ENCODE measurements at places on chromosomes 11 and 22.

DNA sequence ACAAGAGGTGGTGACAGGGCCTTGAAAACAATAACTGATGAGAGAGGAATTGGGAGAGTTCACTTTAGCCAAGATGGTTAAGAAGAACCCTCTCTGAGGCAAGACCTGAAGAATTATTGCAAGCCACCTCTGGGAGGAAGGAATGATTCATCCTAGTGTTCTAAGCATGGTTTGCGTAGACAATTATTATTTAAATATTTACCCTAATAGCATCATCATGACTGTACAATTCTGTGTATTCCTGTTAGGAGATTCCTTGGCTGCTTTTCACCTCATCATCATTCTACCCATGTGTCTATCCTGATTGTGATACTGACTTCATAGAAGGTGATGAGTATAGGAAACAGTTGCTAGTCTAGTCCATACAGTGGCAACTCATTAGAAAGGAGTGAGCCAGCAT lies 264.4 kb downstream of the DDX10 start:
- DNase-seq, result peak; percentile 93

DNA sequence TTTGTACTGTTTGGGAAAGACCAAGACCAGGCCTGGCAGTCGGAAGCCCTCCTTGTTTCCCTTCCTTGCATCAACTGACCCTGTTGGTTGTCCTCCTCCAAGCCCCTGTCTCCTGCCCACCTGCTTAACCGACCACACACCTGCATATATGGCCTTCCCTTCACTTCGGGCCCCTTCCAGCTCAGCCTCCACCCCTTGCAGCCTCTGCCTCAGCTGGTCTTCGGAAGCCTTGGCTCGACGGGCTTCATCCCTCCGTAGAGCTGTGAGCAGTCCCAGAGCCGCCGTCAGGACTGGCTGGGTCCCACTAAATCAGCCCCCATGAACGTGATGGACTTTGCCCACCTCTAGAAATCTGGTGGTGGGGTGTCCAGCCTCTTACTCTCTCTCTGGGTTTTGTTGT lies 8.4 kb downstream of the NHERF4 start:
- no peak for DNase-seq

GRCh38 chr11:12206529-12206928 lies 96.1 kb downstream of the MICAL2 start:
- no peak for DNase-seq

GRCh38 chr22:22587577-22588188 lies 28.6 kb upstream of the PRAME start:
- DNase-seq, result no peak

DNA sequence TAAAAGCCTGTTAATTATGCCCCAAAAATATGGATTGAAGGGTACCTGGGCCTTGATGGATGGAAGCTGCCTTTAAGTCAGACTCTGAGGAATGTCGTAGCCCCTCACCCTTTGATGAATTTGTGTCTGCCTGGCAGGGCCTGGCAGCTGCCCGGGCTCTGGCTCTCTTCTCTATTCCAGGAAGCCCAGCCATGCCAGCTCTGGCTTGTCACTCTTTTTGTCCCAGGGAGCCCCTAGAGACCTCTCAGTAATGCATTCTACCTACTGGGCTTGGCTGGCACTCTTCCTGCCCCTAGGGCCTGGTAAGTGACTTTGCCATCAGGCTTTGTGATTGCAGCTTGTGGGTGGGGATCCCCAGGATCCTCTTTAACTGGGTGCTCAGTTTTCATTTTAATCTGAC lies 103.8 kb downstream of the GRIK4 start:
- no peak for DNase-seq

DNA sequence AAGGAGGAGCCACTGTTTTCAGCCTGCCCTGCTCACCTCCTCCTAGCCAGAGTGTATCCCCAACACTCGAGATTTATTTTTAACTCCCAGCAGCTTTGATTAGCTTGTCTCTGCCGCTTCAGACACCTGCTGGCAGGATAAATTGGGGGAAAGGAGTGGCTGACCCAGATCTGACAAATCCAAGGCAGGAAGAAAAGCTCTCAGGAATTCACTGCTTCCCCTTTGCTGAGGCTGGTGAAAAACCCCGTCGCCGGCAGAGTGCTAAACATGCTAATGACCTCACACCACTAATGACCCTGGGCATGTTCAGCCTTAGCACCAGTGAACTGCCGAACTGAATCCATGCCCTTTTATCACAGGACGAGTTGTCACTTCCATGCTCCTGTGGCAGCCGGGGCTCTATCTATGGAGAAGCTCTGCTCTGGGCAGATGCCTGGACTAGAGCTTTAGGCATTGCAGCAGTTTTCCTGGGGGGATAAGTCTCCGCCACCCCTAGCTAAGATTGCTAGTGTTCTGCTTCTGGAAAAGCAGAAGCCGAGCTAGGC lies 52.2 kb downstream of the FEZ1 start:
- no peak for DNase-seq

- no peak for DNase-seq
Measured at GRCh38 chr22:47452184-47452583, 689.7 kb downstream of the TBC1D22A start.

GRCh38 chr22:48896766-48897644 lies 930.7 kb downstream of the BRD1 start:
- no peak for DNase-seq

GRCh38 chr11:133901999-133902398 lies 54.8 kb downstream of the IGSF9B start:
- DNase-seq, result no peak

DNA sequence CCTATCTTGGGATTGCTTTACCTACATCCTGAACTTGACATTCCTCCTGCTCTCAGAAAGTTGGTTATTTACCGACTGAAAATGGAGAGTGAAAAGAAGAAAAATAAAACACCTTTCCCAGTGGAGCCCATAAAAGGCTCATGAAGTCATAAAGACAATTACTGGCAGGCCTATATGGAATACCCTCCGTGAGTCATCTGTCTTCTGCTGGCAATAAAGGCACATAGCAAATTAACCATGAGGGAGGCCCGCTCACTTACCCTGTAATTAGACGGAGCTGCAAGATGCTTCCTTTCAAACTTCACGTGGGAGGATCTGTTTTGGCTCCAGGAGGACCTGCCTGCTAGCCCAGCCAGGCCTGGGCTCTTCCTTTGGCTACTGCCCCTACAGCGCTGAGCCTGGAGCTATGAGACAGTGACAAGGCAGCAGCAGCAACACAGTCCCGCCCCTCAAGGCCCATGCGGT lies 540.4 kb downstream of the BUD13 start:
- no peak for DNase-seq

DNA sequence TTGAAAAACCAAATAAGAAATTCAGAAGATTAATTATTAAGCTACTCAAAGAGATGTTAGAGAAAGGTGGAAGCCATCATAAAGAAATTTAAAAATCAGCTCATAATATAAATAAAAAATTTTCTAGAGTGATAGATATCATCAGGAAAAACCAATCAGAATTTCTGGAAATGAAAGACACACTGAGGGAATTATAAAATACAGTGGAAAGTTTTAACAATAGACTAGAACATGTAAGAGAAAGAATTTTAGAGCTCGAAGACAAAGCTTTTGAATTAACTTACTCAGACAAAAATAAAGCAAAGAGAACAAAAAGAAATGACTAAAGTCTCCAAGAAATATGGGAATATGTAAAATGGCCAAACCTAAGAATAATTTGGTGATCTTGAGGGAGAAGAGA lies 1926.9 kb upstream of the RAG2 start:
- no peak for DNase-seq

DNA sequence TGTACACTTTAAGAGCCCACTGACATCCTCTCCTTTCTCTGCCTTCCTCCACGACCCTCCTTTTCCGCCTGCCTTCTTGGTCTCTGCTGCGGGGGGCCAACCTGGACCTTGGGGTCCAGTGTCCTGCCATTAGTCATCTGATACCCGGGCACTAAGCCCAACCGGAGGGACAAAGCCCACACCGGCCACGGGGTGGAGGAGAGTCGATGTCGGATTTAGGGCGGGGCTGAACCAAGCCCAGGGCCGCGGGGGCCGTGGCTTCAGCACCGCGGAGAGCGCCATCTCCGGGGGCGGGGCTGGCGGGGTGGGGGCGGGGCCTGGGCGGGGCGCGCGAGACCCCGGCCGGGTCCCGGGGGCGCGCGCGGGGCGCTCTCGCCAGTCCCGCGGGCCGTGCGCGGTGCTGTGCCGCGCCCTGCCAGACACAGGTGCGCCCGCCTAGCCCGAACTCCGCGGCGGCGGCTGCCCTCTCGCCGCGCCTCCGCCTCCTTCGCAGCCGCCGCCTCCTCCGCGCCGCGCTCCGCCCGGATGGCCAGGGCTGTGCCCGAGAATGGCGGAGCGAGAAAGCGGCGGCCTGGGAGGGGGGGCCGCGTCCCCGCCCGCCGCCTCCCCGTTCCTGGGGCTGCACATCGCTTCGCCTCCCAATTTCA lies at the start of gene MAPK8IP1:
Gene MAPK8IP1, plus strand, starts transcription at position 378 of the 647 bp plus-strand sequence. Its CDS starts 170 bp downstream, at position 548.
- DNase-seq, result no peak

DNA sequence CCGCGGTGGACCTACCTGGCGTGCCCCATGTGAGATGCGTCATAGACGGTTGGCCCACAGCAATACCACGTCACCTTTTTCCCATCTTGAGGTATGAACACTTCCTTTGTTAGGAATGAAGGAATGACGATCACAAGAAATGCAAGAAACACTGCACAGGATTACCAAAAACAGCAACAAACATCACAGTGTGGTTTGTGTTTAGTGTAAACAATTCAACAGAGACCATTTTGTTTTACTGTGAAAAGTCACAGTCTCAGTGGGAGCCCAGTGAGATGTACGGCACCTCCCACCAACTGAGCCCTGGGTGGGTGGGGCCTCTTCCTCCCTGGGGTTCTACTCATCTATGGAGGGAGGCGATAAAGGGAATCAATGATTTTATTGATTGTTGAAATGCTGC lies 16.3 kb downstream of the CARS1 start:
- DNase-seq, result no peak

- no peak for DNase-seq
Measured at GRCh38 chr11:130776061-130776419, 140.2 kb downstream of the SNX19 start.

- no peak for DNase-seq
Measured at GRCh38 chr11:101459020-101459419, 124.8 kb downstream of the TRPC6 start.

GRCh38 chr22:38214302-38215056 lies 12.7 kb downstream of the MAFF start:
- peak; percentile 46 for DNase-seq

DNA sequence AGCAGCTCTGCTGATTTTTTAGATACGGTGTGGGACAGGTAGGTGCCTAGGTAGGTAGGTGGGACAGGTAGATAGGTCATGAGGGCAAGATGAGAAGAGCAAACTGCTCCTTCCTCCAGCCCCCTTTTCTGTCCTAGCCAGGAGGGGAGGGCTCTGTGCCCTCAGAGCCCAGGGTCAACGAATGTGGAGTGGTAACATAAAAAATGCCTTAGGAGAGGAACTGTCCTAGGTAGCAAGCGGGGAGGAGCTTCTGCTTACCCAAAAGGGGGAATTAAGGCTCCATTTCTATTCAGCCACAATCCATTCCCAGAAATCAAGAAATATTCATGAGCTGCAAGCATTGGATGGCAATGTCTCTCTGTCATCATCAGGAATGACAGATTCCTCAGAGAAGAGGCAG lies 234.8 kb downstream of the GRIK4 start:
- DNase-seq, result no peak

DNA sequence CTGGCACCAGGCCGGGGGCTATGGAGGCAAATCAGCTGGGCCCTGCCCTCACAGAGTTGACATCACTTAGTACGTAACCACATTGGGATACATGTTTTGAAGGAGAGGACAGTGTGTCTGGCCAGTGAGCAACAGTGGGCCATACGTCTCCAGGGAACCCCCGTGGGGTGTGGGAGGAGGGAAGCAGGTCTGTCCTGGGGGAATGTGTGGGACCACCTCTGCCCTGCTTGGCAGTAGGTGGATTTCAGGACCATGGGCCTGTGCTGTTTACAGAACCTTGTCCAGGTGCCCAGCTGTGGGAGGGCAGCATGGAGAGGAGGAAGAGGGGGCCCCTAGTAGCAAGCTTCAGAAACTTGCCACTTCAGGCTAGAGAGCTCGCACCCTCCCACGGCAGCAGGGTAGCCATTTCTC lies 21.0 kb downstream of the P2RY2 start:
- DNase-seq, result no peak

- no peak for DNase-seq
Measured at GRCh38 chr11:88494848-88495247, 157.3 kb upstream of the CTSC start.

GRCh38 chr11:64767344-64768299 lies 7.8 kb upstream of the PYGM start:
- DNase-seq, result no peak

GRCh38 chr22:23233084-23233531 lies 52.8 kb downstream of the BCR start:
- no peak for DNase-seq

- no peak for DNase-seq
Measured at GRCh38 chr22:17928391-17928790, 96.0 kb downstream of the MICAL3 start.

- DNase-seq, result no peak
Measured at GRCh38 chr22:21726650-21727049, 8.9 kb downstream of the YPEL1 start.

GRCh38 chr11:65506772-65507505 lies 8.1 kb downstream of the MALAT1 start:
- no peak for DNase-seq

- DNase-seq, result no peak
Measured at GRCh38 chr11:97833412-97833811, 1187.3 kb upstream of the CNTN5 start.

DNA sequence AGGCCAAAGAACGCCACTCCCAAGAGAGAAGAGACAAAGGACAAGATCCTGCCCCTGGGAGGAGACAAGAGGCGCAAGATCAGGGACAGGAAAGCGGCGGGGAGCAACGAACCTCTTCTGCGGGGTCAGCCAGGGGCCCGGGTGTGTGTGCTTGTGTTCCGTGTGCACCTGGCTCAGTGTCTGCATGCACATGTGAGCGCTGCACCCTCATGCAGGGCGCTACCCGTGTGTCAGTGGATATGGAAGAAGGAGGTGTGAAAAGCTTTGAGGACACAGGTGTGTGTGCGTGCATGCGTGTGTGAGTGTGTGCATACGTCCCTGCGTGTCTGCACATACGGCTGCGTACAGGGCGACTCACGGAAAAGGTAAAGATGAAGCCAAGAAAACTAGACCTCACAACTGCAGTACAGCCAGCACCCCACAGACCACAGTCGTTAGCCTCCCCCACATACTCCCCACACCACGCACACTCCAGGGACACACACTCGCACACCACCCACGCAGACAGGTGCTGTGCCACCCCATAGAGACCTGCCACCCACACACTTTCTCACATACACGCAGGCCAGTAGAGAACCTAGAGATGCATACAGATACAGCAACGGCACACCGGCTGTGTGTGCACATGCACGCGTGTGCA lies 11.0 kb upstream of the IGSF9B start:
- DNase-seq, result no peak

- DNase-seq, result no peak
Measured at GRCh38 chr11:79508461-79508860, 67.6 kb upstream of the TENM4 start.
